ENCODE measurements at places on chromosomes 2 and 18.

DNA sequence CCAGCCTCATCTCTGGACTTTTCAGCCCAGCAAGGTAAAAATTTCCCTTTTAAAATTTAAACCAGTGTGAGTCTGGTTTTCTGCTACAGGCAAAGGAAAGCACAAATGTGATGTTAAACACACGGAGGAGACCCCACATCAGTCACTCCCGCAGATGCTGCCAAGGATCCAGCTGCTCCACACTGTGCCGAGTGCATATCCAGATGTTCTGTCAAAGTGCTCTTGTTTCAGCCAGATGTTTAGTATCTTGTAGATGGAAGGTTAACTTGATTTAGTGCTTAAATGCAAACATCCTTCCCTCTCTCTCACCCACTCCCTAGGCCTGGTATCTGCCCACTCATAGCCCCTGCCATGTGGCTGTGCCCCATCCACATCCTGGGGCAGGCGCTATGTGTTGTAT is 15.8 kb upstream of the ATOH8 start:
- DNase-seq, result no peak

DNA sequence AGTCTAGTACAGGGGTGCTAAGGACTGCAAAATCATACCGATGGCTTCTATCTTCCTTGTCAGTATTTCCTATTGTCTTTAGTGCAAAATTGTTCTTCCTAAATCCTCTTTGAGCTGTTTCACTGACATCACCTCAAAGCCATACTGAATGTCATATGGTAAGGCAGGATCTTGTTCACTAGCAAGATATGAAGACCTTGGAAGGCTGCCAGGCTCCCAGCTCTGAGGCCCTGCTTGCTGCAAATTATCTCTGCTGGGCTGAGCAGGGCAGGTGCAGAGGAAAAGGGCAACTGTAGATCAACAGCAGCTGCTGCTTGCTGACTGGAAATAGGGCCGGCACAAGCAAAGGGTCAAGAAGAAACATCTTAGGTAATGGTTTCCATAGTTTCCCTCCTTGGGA is 58.2 kb downstream of the PMAIP1 start:
- no peak for DNase-seq

DNA sequence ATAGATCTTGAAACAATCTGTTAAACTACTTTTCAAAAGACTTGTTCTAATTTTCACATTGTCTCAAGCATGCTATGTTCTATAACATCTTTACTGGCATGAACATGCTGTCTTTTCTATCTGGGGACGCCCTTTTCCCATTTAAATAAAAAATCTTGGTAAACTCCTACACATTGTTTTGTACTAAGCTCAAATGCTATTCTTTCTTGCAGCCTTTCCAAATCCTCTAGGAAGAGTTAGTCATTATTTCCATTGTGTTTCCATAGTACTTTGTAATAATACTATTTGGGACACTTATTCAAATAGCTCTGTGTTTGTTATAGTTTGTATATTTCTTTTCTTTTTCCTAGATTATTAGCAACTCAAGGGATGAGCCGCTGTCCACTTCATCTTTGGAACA is 828.6 kb upstream of the FSHR start:
- no peak for DNase-seq

DNA sequence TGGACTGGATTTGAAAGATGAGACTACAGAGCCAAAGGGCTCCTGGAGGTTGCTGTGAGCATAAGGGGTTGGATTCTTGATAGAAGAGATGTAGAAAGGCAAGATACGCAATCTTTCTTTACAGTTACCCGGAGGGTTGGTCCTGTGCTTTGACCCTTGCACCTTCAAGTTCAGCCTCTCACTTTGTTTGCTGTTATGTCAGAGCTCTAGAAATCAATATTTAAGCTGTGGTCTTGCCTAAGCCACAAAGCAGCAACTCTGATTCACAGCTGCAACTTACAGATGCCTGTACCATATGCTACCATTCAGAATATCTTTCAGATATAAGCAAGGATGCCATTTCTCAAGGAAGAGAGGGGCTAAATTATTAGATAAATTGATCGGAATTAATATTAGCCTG is 943.1 kb upstream of the LRRTM1 start:
- no peak for DNase-seq

GRCh38 chr2:62663411-62663810 is 42.1 kb upstream of the EHBP1 start:
- no peak for DNase-seq

GRCh38 chr18:66951750-66952149 is 347.9 kb upstream of the CDH19 start:
- DNase-seq, result no peak

DNA sequence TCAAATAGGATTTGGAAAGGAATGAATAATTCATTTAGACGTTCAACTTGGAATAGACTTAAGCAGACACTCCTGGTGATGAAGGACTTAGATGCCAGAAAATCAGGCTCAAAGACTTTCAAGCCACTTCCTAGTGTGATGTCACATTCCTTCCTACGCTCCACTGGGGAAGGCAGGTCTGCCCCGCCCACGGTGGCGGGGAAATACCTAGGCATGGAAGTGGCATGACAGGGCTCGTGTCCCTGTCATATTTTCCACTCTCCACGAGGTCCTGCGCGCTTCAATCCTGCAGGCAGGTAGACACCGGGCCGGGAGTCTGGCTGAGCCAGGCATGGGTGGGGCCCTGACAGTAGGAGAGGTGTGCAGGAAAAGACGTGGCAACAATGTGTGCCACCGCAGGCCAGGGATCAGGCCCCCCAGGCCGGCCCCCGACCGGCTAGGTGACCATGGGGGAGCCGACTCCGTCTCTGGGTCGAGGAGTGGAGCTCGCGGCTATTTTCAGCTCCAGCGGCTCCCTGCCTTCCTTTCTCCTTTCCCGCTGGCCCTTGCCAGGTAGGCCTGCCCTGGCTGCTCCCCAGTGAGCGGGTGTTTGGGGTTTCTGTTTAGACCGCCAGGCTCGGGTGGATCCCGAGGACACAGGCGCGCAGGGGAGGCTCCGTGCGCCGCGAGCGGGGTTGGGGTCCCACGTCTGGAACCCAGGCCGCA is at the start of gene IL1RL2:
Gene IL1RL2, plus strand, starts transcription at position 233 of the 705 bp plus-strand sequence. CDS start 845 bp downstream, outside the sequence.
- DNase-seq, result no peak

GRCh38 chr2:46978723-46979122 is 63.1 kb upstream of the MCFD2 start:
- no peak for DNase-seq

GRCh38 chr2:6793371-6793770 is 72.3 kb downstream of the CMPK2 start:
- no peak for DNase-seq

- DNase-seq, result no peak
Measured at GRCh38 chr18:3069671-3070433, 56.9 kb upstream of the LPIN2 start.

GRCh38 chr2:9071584-9072124 is 68.2 kb upstream of the MBOAT2 start:
- no peak for DNase-seq

DNA sequence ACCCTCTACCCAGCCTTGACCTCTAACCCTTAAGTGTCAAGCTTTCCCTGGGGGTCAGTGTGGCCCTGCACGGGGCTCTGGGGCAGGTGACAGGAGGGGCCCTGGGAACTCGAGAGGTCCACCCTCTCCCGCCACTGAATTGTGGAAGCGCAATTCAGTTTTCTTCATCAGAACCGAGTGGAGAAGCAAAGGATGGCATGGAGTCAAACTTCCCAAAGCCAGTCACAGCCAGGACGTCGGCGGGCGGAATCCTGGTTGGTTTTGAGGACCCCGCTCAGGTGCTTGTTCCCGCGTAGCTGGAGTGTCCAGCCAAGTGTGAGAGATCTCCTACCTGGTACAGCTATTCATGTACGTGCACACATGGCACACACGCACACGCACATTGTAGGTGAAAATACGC is 62.0 kb downstream of the MBP start:
- DNase-seq, result no peak

GRCh38 chr2:239290618-239291474 is 110.0 kb downstream of the HDAC4 start:
- no peak for DNase-seq

- DNase-seq, result no peak
Measured at GRCh38 chr2:152334701-152335015, 316 bp upstream of the FMNL2 start.

- DNase-seq, result no peak
Measured at GRCh38 chr2:33230195-33230594, 246.3 kb upstream of the RASGRP3 start.

- no peak for DNase-seq
Measured at GRCh38 chr18:47735041-47735702, 195.3 kb downstream of the SMAD2 start.

- DNase-seq, result no peak
Measured at GRCh38 chr18:4639628-4640310, 184.7 kb upstream of the DLGAP1 start.

DNA sequence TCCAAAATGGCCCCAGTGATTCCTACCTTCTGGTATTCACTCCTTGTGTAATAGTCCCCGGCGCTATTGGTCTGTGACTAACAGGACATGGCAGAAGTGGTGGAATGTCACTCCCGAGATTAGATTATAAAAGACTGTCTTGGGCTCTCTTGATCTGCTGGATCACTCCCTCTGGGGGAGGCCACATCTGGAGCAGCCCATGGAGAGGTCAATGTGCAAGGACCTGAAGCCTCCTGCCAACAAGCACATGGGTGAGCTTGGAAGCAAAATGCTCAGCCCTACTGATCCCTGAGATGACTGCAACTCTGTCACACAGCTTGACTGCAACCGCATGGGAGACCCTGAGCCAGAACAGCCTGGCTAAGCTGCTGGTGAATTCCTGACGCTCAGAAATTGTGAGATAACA is 94.3 kb upstream of the GLI2 start:
- DNase-seq, result no peak
